AG04450 (cell line): ENCODE measurements at places on chromosomes 1 and 21.

DNA sequence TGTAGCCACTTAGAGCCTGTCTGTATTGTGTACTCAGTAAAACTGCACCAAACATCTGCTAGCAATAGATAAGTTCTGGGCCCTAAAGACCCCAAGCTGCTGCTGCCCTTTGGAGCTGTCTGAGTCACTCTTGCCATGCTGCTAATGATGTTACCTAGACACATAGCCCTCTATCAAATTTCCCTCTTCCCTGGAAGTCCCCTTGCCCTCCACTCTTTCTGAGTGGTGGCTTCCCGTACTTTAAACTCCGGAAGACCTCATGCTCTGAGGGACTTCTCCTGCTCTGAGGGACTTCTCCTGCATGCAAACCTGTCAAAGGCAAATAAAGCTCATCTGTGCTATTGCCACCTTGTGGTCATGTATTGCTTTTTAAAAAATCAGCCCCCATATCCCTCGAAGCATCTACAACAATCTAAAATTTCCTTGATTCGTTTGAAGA is 34.0 kb downstream of the FH start:
- no peak for DNase-seq

DNA sequence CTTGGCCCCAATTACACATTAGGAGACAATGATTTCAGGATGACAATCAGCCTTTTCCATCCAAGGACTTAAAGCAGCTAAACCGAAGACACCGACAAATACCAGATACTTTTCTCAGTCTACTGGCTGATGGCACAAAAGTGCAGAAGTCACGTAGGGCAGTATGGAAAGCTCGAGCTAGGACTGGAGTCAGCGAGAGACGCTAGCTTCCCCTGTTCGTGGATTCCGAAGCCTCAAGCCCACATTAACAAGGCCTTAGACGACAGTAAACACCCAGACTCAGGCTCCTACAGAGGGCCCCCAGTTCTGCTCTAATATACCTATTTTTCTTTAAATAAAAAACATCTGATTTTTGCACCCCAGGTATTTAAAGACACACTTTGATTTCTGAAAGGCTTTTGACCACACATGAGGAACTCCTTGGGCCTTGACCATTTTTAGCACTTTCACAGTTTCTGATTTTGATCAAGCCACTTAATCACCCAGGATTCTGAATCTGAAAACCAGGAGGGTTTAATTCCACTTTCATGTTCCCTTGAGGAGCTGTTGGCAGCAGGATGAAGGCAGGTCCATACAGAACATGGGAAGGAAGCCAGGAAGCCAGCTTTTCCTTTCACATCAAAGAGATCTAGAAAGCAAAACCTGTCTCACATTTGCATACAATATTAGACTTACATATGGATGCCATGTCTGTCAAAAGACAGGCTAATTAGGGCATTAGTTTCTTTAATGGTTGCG is 204.1 kb downstream of the GABPA start:
- DNase-seq, result no peak

- DNase-seq, result no peak
These were observed 372.2 kb downstream of the USH2A start for GRCh38 chr1:216051071-216051470.

GRCh38 chr1:153345187-153346076 is 3.2 kb downstream of the PGLYRP4 start:
- no peak for DNase-seq

DNA sequence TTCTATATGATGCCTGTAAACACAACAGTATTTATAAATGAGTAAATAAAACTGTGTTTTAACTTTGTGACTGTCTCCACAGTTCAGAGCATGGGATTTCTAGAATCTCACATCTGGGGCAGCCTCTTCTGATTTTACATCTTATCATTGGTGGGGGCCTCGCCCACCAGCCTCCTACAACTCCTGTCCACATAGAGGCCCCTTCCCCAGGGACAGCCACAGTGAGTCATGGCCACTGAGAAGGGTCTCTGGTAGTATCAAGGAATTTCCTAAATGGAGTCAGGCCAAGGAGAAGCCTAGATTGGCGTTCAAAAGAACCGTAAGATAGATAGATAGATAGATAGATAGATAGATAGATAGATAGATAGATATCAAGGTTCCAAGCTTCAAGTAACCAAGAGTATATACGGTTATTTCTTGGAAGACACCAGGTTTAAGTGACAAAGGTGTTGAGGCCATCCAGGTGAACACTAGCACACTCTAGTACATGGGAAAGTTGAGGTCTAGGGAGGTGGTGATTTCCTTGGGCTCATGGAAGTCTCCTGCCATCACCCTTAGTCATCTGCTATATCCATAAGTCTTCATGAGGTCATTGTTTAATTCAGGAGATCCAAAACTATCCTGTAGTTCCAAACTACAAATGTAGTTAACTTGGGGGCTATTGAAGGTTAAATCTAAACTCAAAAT is 121.6 kb downstream of the SYT2 start:
- no peak for DNase-seq
